G401 (cell line): ENCODE measurements at places on chromosomes 11 and 22.
A peak's percentile ranks its signal among the peaks of the same experiment; 100 is the strongest.

GRCh38 chr11:64766881-64767280, 7.1 kb upstream of the PYGM start:
- DNase-seq: no peak

GRCh38 chr11:66081505-66081904, 11.4 kb downstream of the PACS1 start:
- peak; percentile 82 for DNase-seq

DNA sequence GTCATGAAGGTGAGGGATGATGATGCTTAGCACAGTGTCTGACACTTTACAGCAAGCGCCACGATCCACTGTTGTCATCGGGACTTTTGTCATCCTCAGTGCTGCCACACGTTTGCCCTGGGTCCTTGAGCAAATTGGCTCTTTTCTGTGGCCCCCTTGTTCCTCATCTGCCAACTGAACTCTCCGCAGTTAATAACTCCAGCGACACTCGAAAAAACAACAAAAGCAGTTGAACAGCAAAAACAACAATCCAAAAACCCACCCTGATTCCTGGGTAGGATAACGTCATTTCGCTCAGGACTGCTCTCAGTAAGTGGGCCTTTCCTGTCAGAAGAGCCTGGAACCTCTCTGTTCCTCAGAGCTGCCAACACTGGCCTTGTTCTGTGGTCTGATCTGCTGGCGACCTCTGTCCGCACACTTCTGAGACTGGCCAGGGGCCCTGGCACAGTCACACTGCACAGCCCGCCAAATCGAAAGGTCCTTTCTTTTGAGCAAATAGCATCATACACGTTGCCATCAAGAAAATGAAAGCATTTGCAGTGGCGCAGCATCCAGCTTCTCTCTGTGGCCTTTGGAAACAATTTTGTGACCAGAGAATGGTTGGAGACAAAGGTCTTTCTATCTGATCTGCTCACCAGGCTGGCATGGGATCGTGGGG, 79.9 kb upstream of the SYT13 start:
- DNase-seq: peak; percentile 5

GRCh38 chr22:18060646-18061620, 16.9 kb upstream of the PEX26 start:
- no peak for DNase-seq

GRCh38 chr22:39748877-39749276, 144.7 kb downstream of the ENTHD1 start:
- DNase-seq: no peak

GRCh38 chr11:93324500-93324899, 6.0 kb upstream of the DEUP1 start:
- no peak for DNase-seq

GRCh38 chr11:33134276-33134675, 27.0 kb downstream of the CSTF3 start:
- DNase-seq: no peak

DNA sequence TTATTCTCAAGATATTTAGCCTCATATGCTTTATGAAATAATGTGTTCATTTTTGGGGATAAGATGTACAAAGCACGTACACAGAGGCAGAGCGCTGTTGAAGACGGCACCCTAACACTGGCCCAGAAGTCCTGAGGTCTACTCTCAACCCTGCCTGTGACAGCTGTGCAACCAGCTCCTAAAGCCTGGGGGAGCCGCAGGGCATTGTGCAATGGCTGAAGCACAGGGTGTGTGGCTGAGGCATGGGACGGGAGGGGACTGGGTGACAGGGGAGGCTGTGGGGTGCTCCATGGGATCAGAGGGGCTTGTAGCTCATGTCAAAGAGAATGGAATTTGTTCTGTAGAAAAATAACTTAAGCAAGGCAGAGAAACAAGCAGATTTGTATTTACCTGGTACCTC, 27.7 kb downstream of the FAM227A start:
- DNase-seq: no peak

GRCh38 chr22:42287174-42287890, 16.9 kb upstream of the TCF20 start:
- no peak for DNase-seq

GRCh38 chr11:27263046-27263445, 100.0 kb downstream of the CCDC34 start:
- no peak for DNase-seq

DNA sequence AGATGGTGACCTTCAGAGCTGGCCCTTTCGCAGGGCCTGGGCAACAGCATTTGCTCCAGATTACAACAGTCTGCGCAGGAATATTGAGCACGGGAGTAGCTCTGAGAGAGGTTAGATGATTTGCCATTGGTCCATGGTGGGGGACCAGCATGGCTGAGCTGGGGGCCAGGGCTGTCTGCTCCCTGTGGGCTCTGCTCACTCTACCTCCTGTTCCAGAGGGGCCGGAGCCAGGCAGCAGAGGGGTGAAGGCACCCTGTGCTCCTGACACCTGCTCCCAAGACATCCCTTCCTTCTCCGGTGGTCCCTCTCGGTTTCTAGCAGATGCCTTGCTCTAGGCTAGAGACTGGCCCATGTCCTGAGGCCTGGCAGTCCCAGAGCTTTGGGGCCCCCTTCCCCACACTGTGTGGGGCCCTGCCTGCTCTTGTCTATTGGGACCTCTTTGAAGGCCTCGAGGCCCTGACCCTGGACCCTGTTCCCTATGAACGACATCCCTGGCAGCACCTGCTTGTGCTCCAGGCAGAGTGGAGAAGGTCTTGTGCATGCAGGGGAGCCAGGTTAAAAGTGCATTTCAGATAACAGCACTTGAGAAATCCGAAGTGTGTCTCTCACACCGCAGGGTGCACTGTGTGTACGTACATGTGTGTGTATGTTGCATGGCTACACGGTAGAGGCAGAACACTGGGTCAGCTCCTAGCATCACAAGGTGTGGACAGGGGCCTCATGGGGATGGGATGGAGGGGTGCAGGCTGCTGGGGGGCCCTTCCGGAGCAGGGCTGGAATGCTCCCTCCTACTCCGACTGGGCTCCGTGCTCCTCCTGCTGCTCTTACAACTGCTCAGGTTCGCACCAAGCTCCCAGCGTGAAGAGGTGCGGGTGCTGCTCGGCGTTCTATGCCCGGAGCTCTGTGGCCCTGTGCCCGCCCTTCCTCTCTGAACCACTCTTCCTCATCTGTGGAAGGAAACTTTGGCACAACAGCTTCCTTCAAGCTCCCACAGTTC, 123.3 kb upstream of the B3GAT1 start:
- DNase-seq: no peak

- DNase-seq: peak; percentile 85
Measured at GRCh38 chr22:30005213-30005857, 74.9 kb upstream of the HORMAD2 start.

DNA sequence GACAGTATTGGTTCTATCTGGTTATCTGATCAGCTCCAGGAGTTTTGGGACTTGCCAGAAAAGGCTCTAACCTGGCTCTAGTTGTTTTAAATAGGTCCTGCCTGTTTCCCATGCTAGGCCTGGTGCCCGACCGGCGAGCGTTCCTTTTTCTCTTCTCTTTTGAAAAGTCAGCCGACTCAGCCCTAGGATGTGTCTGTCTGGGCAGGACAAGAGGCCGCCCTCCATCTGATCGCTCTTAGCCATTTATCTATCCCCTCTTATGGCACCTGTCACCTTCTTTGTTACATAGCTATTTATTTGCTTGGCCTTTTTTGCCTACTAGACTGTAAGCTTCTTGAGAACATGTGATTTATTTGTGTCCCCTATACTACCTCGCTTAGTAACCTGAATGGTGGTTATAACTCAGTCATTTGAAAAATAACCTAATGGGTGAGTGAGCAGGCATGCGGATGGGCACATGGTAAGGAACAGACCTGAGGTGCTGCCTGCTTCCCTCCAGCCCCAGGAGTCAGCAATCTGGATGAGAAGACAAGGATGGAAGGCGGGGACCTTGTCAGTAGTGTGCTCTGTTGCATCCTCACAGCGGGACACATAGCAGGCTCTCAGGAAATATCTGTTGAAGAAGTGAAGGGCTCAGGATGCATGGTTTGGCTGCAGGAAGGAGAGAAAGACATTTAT, 108.4 kb downstream of the ZBTB16 start:
- DNase-seq: no peak

DNA sequence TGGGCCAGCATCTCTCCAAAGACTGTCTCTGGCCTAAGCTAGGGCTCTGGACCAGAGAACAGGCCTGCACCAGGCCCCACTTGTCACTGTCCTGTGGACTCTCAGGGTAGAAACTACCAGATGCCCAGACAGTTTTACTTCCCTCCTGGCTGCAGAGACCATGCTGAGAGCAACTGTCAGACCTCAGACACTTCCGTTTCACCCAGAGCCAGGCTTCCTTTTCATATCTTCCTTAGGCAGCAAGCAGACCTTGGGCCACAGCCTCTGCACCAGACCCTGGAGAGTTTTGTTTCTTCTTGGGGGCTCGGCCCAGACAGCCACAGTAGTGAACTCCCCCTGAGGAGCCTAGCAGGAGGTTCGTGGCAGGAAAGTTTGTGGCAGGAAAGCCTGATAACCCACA, 12.1 kb upstream of the FCHSD2 start:
- DNase-seq: no peak

DNA sequence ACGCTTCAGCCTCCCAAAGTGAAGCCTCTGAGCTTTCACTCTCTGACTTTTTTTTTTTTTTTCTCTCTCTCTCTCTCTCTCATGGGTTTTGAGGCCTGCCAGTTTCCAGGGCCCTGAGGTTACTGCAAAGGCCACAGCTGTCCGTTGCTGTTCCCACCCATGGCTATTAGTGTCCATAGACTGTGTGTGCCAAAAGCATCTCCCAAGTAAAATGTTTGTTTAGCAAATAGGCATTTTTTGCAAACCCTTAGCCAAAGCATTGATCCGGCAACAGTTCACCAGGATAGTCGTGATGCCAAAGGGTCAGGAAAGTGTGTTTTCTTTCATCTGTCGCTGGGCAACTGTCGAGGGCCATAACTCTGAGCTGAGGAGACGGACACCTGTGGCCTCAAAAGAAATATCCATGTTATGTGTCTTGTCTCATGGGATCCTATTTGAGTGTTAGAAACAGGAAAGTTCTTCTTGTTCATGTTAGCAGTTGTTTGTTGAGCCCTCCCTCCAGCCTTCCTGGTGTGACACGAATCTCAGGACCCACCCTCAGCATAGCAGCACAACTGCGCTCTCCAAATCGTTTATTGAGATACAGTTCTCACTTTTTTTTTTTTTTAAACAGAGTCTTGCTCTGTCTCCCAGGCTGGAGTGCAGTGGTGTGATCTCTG, 18.4 kb downstream of the FADS2 start:
- no peak for DNase-seq

GRCh38 chr11:73280626-73281025, 8.5 kb downstream of the P2RY6 start:
- no peak for DNase-seq

GRCh38 chr22:39277142-39277607, 32.4 kb upstream of the PDGFB start:
- no peak for DNase-seq

GRCh38 chr11:92286709-92287108, 62.1 kb downstream of the FAT3 start:
- no peak for DNase-seq

DNA sequence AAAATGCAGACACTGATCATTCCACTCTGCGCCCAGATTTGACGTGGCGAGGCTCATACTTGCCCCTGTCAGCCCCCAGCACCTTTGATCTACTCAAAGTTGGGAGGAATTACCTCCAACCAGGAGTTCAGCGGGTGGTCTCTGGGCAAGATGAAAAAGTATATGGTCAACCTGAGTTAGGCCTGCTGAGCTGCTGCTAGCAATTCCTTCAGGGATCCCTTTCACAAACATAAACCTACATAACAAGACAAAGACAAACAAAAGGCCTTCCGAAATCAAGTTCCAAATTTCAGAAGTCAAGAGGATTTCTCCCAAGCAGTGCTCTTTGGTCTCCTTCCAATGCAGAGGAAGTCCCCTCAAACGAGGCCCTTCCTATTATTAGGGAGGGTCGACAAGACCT, 20.8 kb downstream of the CLDN5 start:
- no peak for DNase-seq

- DNase-seq: no peak
Measured at GRCh38 chr11:104655066-104655465, 243.2 kb downstream of the CASP12 start.

DNA sequence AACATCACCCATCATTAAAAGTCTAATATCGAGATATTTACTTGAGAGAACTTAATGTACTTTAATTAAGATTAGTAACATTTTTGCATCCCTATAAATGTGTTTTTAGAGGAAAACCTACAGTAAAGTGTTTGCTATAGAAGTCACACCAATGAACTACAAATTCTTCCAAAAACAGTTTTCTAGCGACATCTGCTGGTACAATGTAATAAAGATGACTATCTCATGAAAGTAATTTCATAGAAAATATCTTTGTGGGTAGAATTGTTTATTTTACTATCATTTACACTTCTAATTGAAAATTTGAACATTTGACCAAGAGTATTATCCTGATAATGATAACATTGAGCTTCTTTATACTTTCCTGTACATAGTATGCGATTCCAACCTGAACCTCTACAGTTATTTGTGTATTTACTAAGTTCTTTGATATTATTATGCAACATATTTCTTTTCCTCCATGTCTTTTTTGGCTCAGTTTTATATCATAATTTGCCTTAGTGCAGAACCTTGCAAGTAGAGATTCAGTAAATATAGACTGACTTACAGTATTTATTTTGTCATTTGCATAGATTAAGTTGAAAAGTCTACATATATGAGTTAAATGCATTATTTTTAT, 252.7 kb downstream of the TMEM135 start:
- peak; percentile 70 for DNase-seq

GRCh38 chr11:116840224-116840745, 2.9 kb upstream of the APOA1 start:
- peak; percentile 30 for DNase-seq

DNA sequence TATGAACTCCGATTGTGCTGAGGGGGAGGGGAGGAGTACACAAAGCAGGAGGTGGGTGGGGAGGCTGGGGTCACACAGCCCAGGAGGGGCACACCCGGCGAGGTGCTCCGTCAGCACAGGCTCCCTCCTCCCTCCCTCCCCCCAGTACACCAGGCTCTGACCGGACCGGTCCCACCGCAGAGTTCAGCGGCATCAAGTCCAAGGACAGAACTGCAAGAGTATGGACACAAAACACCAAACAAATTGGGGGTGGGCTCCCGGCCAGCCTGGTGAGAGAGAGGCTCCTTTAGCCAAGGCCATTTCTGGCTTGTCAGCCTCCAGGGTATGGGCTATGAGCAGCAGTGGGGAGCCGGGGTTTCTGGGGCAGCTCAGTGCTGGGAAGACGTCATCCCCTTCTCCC, 68.3 kb downstream of the ST3GAL4 start:
- DNase-seq: no peak
